NCI-H146 (cell line): ENCODE measurements at places on chromosomes 7 and 10.

DNA sequence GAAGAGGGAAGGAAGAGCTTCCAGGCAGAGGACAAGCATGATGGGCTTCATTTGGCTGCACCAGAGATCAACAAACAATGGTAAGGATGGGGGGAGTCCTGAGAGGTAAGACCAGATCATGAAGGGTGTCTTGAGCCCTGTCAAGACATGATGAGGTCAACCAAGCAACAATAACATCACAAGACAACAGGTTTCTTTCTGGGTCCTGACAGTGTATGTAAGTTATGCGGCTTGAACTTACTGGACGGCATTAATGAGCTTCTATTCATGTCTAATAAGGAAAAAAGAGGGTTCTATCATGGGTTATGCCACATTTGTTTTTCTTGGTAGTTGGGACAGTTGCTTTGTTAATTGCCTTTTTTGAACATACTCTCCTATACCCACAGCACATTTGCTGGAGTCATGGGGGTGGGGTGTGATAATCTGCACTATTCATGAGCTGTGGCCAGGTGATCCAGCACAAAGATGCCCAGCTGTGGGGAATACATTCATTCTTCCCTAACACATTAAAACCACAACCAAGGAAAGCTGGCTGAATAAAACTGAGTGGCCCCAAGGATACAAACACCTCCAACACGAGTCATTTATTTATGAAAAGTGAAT is 168.8 kb upstream of the KLF14 start:
- no peak for DNase-seq

DNA sequence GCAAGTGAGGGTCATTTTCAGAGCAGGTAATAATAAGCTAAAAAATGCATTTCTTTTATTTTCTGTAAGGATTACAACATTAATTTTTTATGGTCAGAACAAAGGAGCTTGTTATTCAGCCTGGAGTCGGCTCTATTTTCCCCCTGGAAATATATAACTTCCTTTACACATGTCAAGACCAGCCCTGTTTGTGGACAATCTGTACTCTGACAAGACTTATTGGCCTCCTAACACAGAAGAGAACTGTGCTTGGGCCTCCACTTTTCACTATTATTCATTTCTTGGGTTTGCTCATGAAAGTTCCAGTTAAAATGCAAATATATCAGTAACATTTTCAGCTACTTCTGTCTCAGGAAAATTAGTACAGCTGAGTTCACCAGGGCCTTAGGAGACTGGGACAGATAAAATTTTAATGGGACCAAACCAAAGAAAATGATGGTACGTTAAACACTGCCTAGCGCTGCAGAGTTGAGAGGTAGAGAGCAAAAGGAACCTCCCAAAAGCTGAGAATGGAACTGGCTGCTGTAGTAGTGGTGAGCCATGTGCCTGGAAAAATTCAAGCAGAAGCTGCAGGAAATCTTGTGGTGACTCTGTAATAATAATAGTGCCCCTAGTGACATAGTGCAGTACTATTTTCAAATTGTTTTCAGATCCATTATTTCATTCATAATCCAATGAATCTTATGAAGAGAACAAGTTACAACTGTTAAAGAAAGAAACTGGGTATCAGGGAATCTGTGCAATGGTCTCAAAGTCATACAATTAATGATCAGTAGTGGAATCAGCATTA is 227.2 kb upstream of the KIAA1217 start:
- no peak for DNase-seq

DNA sequence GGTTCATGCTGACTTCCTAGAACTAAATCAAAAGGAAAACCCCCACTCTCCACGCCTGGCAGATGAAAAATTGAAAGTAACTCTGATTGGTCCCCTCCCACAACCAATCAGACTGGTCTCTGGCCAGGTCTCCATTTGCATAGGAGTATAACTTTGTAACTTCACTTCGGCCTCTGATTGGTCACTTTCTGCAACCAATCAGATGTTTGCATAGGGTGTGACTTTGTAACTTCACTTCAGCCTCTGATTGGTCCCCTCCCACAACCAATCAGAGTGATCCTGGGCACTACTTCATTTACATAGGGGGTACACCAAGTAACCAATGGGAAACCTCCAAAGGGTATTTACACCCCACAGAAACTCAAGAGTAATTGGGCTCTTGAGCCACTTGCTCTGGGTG is 306.6 kb upstream of the PFKP start:
- DNase-seq, result no peak

DNA sequence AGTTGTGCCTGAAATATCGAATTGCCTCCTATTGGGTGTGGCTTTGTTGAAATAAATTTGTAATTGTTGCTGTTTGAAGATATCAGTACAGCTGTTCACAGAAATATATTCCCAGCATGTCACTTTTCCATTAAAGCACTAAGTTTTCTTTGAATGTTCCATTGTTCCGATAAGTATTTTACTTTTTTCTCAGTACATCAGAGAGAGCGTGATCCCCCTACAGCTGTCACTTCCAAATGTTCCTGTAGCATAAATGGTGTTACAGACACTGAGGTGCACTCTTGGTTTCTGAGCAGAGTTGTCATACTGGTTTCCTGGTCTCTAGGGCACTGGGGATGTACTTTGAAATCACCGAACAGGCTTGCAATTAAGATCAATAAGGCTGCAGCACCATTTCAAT is 189.2 kb downstream of the CCSER2 start:
- no peak for DNase-seq

- DNase-seq, result no peak
Measured at GRCh38 chr7:31028417-31028992, 23.6 kb upstream of the ADCYAP1R1 start.
